ENCODE measurements at places on chromosomes 7 and 10.
A peak's percentile ranks its signal among the peaks of the same experiment; 100 is the strongest.

GRCh38 chr7:22125436-22125835 is 179.7 kb upstream of the CDCA7L start:
- no peak for DNase-seq

GRCh38 chr10:74981831-74982633 is 129.4 kb upstream of the SAMD8 start:
- peak; percentile 64 for DNase-seq

DNA sequence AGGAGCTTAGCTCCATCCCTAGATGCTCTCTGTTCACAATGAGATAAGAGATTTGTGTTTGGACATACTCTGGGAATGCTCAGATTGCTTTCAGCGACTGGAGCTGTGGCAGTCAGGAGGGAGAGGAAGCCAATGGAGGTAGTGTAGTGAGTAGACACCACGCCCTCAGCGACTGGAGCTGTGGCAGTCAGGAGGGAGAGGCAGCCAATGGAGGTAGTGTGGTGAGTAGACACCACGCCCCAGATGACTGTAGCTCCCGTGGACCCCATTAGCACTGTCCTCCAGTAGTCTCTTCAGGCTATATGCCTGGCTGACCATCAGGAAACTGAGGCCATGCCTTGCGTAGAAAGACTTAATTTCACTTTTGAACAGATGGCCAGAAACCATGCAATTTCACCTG is 1033.8 kb downstream of the NRG3 start:
- DNase-seq = no peak

GRCh38 chr7:47370461-47371042 is 211.4 kb downstream of the TNS3 start:
- DNase-seq = no peak

- peak; percentile 58 for DNase-seq
These were observed 57.8 kb downstream of the ZRANB1 start for GRCh38 chr10:124999433-125000365.

GRCh38 chr10:43048301-43049051 is 28.4 kb upstream of the RET start:
- no peak for DNase-seq

GRCh38 chr10:30775779-30776591 is 146.4 kb upstream of the LYZL2 start:
- no peak for DNase-seq

DNA sequence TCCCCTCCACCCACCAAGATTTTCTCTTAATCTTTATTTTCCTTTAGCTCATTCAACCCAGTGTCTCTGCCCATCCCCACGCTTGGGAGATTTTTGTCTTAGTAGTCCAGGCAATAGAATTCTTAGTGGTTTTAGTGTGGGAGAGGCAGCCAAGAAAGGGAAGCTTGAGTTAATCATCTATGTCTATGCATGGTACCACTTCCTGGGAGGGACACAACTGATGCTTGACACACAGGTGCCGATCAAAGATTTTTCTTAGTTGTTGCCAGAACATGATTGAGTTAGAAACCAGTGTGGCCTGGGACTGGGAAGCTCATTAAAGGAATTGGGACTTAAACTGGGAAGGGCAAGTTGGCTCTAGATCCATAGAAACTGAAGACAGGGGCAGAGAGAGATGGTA is 3.1 kb downstream of the STRA8 start:
- no peak for DNase-seq

GRCh38 chr7:157464971-157465886 is 128.4 kb downstream of the DNAJB6 start:
- DNase-seq = no peak
